Daoy (cell line): ENCODE measurements at places on chromosomes 11 and 22. TPM values are rescaled to one million over a fixed set of nuclear protein-coding genes. Genes with fewer than 3 reads are reported as not detected.

Gene HDHD5
- 51.1 and 60.6 TPM in 2 replicates for total RNA-seq

GRCh38 chr11:111047374-111047773, 198.2 kb upstream of the POU2AF2 start:
- no peak for DNase-seq

- no peak for DNase-seq
Measured at GRCh38 chr11:70644343-70645060, 246.2 kb downstream of the CTTN start.

GRCh38 chr11:66126808-66127555, 56.9 kb downstream of the PACS1 start:
- DNase-seq: peak; percentile 66

DNA sequence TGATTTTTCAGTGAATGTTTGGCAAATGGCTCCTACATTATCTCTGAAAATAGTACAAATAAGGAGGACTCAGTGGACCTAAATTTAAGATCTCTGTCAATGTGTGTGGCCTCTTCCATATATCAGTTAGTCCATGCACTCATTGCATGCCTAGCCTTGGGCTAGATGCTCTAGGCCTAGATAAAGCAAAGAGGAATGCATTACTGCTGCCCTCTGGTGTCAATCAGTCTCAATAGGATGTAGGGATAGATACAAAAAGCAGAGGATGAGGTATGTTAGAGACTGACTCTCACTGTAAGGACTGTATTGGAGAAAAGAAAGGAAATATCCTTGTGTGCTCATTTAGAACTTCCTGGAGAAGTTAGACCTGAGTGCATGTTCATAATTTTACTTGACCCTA, 42.0 kb downstream of the MS4A2 start:
- DNase-seq: peak; percentile 30

DNA sequence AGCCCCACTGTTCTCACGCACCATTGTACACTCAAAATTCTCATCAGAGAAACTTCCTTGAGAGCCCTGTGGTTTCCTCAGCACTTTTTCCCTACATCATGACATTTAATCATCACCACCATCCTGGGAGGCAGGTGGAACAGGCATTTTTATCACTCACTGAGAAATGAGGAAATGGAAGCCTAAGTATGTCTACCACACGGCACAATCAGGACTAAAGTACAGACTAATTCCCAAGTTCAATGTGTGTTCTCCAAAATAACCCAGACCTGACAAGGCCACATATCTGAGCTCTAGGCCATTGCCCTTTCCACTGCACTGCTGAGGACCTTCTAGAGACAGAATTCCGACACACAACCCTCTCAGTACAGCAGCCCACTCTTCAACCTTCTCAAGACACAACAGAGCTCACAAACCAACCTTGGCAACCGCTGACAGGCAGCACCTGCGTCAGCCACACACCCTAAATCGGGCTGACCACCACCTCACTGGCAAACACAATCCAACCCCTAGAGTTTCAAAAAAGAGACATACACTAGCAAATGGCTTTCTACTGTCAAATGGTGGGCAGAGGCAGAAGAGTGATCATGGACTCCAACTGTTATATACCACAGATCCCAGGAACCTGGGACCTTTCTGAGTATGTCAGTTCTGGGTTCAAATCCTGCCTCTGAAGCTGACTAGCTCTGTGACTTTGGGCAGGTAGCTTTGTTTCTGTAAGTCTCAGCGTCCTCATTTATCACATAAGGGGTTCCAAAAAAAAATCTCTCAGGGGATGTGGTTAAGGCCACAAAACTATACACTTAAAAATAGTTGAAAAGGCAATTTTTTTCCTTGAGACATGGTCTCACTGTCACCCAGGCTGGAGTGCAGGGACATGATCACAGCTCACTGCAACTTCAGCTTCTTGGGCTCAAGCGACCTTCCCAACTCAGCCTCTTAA, 16.3 kb downstream of the SMCO4 start:
- DNase-seq: no peak
